ENCODE measurements at places on chromosomes 12 and 14.
A peak's percentile ranks its signal among the peaks of the same experiment; 100 is the strongest.

- DNase-seq, result no peak
Observed at GRCh38 chr12:47145188-47145587, 65.4 kb upstream of the AMIGO2 start.

DNA sequence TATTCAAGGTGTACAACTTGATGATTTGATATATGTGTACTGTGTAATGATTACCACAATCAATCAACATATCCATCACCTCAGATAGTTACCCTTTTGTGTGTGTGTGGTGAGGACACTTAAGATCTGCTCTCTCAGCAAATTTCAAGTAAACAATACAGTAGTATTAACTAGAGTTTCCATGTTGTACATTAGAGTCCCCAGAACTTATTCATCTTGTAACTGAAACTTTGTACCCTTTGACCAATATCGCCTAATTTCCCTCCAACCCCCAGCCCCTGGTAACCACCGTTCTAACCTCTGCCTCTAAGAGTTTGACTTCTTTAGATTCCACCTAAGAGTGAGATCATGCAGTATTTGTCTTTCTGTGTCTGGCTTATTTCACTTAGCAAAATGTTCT, 12.1 kb downstream of the ADCK1 start:
- DNase-seq, result no peak

GRCh38 chr12:24436667-24437066, 487.2 kb upstream of the SOX5 start:
- DNase-seq, result no peak

DNA sequence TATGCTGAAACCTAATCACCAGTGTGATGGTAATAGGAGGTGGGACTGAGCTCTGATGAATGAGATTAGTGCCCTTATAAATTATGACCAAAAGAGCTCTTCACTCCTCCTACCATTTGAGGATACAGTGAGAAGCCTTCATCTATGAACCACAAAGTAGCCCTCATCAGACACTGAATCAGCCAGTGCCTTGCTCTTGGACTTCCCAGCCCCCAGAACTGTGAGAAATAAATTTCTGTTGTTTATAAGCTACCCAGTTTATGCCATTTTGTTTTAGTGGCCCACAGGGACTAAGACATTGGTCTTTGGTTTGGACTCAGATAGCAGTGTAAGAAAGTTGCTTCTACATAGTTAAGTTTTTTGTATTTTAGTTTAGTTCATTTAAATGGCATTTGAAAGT, 32.9 kb downstream of the ABHD12B start:
- DNase-seq, result no peak

DNA sequence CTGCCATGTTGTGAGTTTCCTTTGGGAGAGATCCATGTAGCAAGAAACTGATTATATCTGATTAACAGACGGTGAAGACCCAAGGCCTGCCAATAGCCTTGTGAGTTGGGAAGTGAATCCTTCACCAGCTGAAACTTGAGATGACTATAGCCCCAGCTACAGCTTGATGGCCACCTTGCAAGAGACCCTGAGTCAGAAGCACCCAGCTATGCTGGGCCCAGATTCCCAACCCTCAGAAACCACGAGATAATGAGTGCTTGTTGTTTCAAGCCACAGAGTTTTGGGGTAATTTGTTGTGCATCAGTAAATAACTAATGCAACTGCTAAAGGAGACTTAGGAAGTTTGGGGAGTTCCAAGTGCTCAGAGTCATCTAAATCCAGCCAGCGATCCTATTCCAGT, 80.3 kb downstream of the AVPR1A start:
- no peak for DNase-seq

DNA sequence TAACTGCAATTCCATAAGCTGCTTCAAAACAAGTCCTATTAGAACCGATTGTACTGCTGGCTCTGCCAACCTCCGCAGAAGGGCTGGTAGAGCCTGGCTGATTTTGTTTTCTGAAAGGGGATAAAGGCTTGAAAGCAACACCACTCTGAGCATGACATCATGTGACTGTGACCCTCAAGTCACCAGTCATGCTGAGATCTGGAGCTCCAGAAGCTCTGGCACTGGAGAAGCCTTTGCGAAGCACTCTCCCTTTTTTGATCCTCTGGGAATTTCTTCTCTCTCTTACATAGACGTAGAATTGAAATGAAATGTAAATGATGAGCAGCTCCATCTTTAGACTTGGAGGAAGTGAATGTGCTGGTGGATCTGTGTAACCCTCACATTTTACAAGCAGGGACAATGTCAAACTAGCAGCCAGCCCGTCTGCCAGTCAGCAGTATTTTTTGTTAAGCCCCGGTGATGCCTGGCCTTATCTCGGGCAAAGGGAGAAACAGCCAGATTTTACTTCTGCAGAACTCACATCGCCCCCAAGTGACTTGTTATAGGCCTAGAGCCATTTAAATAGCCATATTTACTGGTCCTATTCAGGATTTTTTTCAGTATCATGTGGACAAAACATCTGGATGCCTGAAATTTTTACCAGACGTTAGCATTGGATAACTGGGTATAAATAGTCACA, 112.1 kb upstream of the NPAS3 start:
- no peak for DNase-seq

DNA sequence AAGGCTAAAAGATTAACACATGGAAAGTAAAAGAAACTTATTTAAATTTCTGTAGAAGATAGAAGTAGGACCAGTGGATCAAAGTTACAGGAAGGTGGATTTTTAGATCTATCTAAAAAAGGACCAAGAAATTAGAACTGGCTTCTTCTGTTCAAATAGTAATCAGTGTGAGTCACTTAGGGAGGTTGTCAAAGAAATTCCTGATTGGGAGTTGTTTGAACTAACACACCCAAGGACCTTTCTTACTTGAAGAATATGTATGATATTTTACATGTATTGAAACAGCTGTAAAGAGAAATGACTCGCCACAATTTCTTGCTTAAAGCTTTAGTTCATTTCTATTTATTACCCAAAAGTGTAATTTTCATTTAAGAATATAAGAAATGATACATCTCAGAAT, 256.9 kb downstream of the RAD51B start:
- DNase-seq, result no peak

DNA sequence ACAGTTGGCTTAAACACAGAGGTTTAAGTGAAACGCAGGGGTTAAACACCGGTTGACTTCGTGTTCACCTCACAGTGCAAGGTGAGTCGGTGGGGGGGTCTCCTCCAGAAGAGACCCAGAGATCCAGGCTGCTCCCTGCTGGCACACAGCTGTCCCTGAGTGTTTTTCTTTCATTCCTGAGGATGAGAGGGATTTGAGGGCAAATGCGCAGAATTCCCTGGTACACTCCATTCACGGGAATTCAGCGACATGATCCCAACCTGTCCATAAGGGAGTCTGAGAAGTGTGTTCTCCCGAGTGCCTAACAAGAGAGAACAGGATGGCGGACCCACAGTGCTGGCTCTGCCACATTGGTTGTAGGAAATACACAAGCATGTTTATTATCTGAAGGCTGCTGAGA, 107.2 kb upstream of the ESRRB start:
- DNase-seq, result no peak

DNA sequence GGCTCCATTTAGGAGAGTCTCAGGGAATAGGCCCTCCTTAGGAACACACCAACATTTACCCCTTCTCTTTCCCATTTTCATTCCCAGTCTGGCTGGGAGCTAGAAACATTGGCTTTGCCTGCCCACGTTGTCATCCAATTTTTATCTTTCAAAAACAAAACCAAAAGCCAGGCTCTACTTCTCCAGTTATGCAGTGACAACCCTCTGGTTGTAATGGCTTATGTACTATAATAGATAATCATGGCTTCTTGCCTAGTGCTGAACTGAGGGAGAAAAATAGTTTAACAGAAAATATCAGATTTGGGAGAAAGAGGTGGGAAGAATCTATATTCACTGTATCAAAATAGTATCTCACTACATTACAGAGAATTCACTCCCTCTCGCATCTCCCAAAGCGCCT, 32.1 kb upstream of the IL22 start:
- DNase-seq, result no peak

GRCh38 chr14:90804292-90805083, 11.7 kb downstream of the TTC7B start:
- no peak for DNase-seq

GRCh38 chr12:48044396-48044795, 40.1 kb upstream of the COL2A1 start:
- no peak for DNase-seq

- peak; percentile 8 for DNase-seq
Observed at GRCh38 chr14:67636361-67636919, 16.7 kb downstream of the ARG2 start.

DNA sequence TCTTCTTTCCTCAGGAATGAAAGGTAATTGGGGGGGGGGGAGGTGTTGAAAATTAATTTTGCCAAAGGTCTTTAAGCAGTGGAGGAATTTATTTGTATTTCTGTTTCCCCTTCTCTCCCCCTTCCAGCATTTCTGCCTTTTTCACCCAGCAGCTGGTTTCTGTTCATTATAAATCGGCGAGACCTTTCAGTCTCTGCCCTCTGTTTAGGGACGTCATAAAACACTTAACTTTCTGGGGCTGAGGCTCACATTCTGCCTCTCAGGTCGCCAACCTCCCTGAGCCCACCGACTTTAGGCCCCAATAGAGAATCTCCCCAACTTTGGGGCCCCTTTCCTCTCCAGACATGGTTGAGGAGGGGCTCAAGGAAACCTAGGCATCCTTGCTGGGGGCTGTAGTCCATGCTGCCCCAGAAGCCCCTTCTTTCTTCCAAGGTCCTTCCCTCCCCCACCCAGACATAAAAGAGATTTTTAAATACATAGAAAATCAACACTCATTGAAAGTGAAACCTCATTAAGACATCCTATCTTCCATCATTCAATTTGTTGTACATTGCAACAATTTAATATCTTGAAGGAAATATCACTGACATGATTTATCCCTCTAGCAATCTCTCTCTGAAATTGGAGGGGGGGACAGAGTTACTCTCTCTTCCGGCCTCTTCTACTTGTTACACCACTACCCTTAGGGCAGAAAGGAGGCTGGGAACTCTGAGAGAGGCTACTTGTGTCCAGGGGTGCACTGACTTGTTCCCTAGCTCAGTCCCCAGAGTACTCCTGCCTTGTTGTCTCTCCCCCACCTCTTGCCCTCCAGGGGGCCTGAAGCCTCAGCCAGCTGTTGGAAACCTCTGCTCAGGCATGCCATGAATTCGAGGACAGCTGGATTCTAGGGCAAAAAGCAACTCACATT, 2.5 kb upstream of the HOXC6 start:
- no peak for DNase-seq

- DNase-seq, result peak; percentile 30
Observed at GRCh38 chr14:36518586-36519430, 1.2 kb downstream of the NKX2-1 start.

GRCh38 chr12:118050972-118051910, 9.7 kb downstream of the WSB2 start:
- DNase-seq, result no peak

All from activated CD4-positive, alpha-beta T cell treated with anti-CD3 and anti-CD28 coated beads for 36 hours (primary cell).